ENCODE measurements at places on chromosomes 16 and 17.

DNA sequence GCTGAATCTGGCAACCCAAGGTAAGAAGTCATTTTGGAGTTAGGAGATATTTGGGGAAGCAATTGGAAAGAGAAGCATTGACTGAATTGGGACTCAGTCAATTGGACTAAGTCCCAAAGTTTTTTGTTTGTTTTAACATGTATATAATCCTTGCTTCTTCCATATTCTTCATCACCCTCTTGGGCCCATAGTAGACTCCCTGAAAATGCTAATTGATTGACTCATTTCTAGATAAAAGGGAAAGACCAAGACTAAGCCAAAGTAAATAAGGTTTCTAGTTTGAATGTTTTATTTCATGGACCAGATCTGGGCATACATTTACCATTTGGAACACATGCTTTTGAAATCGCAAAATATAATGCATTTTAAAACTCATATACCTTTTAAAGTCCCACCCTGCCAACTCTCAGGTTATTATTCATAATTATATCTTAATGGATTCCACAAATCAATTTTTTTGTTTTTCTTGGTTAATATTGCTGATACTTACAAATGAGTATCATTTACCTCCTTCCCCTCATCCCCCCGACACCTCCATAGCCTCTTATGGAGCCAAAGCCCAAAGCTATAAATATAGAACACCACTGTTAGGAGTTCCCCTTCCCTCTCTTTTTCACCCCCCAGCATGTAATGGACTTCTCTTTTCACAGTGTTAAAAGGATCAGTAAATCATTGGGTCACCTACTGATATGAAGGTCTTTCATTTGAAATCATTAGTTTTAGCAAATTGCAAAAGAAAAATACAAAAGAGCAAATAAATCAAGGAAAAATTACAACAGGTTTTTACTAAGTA is 674.0 kb upstream of the SOX9 start:
- DNase-seq: no peak

DNA sequence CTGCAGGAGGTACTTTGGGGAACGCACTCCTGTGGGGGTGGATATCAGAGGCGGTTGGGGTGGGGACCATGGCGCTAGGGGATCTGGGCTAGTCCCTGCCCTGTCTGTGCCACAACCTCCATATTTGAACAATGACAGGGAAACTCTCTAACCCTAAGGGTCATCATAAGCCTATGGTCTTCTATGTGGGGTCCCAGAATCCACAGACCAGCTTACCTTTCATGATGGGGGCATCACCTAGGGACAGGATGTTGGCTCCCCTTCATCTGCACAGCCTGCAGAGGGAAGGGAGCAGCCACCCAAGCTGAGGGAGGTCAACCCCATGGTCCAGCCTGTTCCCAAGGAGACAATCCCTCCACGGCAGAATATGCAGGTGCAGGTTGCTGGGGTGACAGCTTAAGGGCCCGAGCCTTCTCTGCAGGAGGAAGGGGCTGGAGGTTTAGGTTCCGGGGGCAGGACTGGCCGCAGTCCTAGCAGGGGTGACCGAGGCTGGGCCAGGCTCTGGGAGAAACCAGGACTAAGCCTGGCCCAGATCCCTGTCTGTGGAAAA is 1.7 kb downstream of the ORAI3 start:
- DNase-seq: no peak

GRCh38 chr16:57754354-57755060 is 18.9 kb downstream of the KATNB1 start:
- DNase-seq: no peak

- DNase-seq: no peak
Observed at GRCh38 chr16:67683767-67684166, 17.2 kb downstream of the C16orf86 start.
